Fibroblast of upper back skin (primary cell): ENCODE measurements at places on chromosomes 7 and 10.
A peak's percentile ranks its signal among the peaks of the same experiment; 100 is the strongest.

DNA sequence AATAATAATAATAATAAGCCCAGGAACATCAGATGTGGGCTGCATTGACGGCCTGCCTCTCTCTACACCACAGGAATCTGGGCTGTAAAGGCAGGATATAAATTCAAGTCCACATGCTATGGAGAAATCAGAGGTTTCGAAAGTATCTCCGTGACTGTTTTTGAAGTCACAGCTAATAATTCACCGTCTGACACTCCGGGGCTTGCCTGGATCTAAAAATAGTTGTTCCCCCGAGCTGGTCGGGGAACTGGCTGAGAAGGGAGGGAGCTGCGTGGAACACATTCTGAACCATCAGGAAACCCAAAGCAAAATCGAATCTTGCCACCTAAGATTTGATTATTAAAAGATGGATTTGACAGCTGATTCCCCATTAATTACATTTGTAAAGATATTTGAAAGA, 35.4 kb downstream of the KLF6 start:
- peak; percentile 96 for DNase-seq

DNA sequence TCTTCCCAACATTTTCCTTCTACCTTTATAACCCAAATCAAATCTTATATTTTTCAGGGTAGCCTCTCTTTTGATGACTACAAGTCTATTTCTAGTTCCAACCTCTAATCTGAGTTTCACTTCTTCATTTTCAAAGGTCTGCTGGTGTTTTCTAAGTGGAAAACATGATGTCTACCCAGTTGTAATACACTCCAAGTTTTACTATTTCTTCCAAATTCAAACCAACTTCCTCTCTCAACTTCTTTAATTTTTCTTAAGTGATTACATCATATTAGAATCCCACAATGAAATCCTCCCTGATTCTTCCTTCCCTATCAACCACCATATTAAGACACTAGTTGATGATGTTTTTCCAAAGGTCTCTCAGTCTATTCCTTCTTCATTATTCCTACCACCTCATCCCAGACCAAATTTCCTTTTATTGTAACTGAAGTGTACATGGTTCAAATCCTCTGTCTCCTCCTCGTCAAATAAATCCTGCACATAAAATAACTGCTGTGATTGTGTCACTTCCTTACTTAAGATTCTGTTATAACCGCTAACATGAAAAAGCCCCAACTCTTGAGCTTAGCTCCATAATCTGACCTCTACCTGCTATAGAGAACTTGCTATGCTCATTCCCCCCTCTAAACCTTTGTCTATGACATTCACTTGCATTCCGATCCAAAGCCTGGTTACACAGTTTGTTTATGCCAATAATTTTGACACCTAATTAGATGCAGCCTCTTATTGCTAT, 12.7 kb downstream of the TAS2R38 start:
- DNase-seq: no peak

DNA sequence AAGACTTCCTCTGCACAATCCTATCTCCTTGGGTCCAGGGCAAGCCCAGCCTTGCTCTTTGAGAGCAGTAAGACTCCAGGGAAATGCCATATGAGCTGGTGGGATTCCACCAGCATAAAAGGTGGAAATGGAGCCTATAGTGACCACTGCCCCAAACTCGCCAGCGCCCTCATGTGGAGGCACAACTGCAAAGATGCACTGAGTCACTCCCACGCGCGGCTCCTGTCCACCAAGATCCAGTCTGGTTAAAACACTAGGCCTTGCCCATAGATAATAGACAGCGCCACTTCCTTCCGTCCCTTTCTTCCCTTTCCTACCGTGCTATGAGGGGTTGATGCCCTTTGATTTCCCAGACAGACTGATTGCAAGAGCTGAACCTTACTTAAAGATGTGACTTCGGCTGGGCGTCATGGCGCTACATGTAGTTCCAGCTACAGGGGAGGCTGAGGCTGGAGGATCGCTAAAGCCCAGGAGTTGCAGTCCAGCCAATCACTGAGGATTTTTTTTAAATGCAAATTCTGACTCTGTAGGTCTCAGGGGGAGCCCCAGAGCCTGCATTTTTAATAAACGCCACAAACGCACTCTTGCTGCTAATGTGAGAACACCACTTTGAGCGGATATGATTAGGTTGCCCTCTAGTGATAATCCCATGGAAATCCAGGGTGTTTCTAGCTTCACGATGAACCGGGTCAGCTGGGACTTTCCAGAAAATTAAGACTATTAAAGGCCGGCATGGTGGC, 136.5 kb downstream of the EPC1 start:
- DNase-seq: peak; percentile 61

- peak; percentile 84 for DNase-seq
Observed at GRCh38 chr7:102834999-102835398, 77.8 kb upstream of the LRRC17 start.

DNA sequence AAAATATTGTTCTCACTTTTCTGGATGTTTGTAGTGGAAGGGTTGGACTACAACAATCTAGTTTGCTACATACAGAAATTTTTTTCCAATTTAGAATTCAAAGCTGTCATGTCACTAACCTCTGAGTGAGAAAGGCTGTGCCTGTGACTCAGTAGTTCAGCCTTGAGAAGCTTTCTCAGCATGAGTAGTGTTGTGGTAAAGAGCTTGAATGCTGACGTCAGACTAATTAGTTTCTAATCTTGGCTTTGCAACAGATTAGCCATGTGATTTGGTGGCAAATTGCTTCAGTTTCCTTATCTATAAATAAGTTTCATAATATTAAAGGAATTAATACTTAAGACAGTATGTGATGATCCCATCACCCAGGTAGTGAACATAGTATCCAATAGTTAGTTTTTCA, 83.8 kb downstream of the ABCA13 start:
- peak; percentile 59 for DNase-seq

GRCh38 chr7:106772655-106773108, 92.4 kb upstream of the PIK3CG start:
- DNase-seq: peak; percentile 76

DNA sequence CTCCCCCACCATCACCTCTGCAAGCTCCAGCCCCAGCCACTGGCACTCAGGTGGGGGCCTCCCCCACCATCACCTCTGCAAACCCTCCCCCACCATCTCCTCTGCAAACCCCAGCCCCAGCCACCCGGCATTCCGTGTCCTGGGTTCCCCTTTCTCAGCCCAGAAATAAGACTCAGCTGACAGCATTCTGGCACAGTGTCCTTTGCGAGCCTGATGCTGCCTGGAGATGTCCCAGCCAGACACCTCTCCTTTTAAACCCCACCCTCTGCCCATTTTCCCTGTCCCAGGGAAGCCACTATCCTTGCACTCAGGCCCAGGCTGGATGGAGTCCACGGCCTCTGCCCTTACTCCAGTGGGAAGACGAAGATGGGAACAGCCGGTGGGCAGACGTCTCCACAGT, 49.8 kb downstream of the ELFN1 start:
- no peak for DNase-seq

GRCh38 chr10:60521974-60522405, 132.3 kb upstream of the ANK3 start:
- DNase-seq: peak; percentile 95

DNA sequence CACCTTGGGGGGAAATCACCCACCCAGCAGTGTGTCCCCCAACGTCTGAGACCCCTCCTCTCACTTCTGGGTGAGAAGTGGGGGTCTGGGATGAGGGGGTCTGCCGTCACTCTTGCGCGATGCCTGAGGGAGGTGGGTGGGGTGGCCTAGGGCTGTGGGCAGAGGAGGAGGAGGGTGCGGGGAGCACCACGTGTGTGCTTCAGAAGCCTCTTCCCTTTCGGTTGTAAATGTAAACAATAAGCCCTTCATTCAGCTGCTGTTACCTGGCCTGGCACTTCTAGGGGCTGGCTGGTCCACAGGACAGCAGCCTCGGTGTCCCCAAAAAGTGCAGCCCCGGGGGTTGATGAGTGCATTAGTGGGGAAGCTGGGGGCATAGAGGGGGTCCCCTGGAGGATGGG, 1.3 kb downstream of the CLIP2 start:
- DNase-seq: no peak

GRCh38 chr7:37686556-37687345, 3.2 kb downstream of the GPR141 start:
- DNase-seq: no peak

- peak; percentile 70 for DNase-seq
Observed at GRCh38 chr7:28062197-28062991, 118.2 kb downstream of the JAZF1 start.

DNA sequence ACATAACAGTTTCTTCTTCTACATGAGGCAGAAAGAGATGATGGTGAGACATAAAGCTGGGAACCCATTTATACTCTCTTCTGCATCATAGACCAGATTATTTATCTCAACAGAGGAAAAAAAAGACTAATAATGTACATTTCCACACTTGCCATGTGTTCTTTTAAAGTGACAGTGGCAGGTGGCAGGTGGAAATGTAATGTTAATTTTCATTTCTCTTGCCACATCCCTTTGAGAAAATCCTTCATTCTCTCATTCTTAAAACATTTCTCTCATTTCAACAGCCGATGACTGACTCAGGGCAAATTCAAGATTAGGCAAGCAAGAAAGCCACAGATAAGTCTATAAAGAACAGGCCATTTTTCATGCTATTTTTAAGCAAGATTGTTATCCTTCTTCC, 635.6 kb upstream of the SORCS1 start:
- DNase-seq: no peak

DNA sequence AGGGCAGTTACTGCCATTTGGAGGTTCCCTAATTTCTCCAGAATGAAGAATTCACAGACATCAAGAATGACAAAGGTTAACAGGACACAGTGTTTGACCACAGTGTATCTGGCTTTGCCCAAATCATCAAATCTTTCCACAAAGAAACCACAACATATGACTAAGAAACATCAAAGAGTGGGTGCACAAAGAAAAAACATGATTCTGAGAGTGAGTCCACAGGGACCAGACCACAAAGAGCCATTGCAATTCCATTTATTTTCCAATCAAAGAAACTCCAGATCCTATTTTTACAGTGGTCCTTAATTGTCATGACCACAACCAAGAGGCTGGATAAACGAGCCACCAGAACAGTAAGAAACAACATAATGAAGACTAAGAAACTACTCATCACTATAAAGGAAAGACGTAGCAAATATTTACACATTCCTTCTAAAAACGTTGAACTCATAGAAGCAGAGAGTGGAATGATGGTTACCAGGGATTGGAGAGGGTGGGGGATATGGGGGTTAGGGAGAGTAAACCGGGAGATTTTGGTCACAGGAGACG, 286.5 kb downstream of the DOCK4 start:
- peak; percentile 66 for DNase-seq

GRCh38 chr7:30254717-30255063, 29.7 kb upstream of the ZNRF2 start:
- DNase-seq: no peak

DNA sequence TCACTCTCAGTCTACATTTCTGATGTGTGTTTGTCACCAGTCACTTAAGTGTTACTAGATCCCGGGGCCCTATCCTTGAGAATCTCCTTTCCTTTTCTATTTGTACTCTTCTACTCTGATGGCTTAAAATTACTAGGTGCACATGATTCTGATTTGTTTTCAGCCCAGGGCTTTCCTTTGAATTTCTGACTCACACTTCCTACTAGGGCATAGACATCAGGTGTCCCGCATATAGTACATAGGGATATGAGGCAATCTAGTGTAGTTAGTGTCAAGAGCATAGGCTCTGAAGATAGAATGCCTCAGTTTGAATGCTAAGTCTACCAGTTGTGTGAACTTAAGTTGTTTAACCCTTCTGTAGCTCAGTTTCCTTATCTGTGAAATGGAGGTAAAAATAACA, 49.4 kb upstream of the LRRN3 start:
- peak; percentile 11 for DNase-seq

DNA sequence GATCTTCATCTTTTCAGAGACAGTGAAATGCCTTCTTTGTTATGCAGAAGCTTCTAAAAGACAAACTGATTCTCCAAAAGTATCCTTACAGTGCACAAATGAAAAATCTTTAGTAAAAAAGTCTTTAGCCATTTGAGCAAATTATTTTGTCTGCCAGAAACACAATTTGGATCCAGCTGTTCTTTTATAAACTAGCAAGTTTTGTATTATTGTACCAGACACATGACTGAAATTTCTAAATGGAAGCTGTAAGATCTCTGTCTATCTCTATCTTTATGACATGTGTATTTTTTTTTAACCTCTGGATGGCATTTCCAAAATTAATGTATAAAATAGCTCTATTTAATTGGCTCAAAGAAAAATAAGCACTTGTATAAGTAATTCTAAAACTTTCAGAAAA, 68.3 kb downstream of the VIPR2 start:
- DNase-seq: no peak

DNA sequence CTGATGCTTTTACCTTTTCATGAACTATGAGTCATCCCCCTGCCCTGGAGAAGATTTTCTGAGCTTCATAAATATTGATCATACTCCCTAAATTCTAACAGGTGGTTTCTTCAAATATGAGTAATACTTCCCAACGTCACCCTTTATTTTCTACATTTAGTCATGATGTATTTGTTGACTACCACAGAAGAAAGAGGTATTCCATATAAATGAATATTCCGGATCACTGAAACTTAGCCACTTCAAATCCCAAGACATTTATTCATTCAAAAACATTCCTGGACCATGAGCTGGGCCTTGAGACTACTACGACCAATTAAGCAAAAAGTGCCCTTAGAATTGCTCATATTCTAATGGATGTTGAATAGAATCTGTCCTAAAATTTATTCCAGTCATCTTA, 395.8 kb upstream of the NPVF start:
- DNase-seq: peak; percentile 8

DNA sequence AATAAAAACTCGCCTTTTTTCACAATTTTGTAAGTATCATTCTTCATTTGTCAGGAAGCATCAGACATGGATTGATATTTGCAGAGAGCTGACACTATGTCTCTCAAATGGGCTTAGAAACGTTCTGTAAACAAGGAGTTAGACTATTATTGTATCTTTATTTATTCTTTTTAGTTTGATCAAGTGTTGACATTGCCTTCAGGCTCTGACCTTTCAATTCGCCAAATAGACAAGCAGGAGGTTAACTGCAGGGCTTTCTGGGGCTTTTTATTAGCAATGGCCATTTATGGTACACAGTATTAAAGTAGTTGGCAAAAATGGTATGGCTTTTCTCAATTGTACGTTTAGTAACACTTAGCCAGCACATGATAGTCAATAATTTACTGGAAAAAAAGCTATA, 221.7 kb downstream of the ZWINT start:
- DNase-seq: no peak

DNA sequence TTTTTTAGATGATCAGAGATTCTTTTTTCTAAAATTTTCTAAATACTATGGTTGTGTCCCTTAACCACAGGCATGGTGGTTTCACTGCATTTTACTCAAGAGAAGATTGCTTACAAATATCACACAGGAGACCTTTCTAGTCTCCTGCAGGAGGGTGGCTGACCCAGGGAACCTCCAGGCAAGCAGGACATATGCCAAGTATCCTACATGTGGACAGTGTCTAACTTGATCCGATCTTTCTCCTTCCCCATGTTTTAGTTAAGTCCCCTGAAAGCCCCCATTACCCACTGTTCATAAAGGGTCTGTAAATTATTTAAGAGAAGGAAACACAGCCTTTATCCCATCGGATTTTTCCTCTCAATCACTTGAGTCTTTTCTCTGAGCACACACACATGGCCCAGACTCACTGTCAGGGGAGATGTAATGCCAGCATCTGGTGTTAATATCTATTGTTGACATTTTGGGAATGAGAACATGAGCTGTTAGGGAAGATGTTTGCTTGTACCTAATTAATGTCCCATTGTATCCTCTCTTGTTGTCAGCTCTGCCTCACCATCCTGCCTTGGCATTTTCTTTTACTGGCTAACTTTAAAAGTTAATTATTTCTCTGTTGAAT, 755.2 kb downstream of the AUTS2 start:
- peak; percentile 47 for DNase-seq

GRCh38 chr10:123945325-123945920, 53.8 kb upstream of the CPXM2 start:
- DNase-seq: peak; percentile 67
